ENCODE measurements at places on chromosomes 7 and 10. TPM values are rescaled to one million over a fixed set of nuclear protein-coding genes. Genes with fewer than 3 reads are reported as not detected.

Gene SEPTIN14
- total RNA-seq = not detected

Gene C1QL3
- not detected for total RNA-seq

Gene STOX1
- 0.24 TPM for total RNA-seq

Gene CCDC136
- 13.3 TPM for total RNA-seq

Gene TDRD1
- 0.48 TPM for total RNA-seq

Gene PTF1A
- total RNA-seq = not detected

Gene AGMO
- total RNA-seq = 1.3 TPM

Gene PTPRE
- total RNA-seq = 37.9 TPM

Gene C7orf57
- not detected for total RNA-seq

Gene CUZD1
- 0.48 TPM for total RNA-seq

Gene GNAI1
- total RNA-seq = 53.7 TPM

Gene TFEC
- total RNA-seq = 13.5 TPM

Gene INSYN2A
- total RNA-seq = 0.33 TPM

Gene IGFBP3
- 147 TPM for total RNA-seq

Gene VGF
- not detected for total RNA-seq

Gene WDFY4
- 13.2 TPM for total RNA-seq

Gene RSU1
- 115 TPM for total RNA-seq

Gene CYP3A7
- total RNA-seq = not detected

Gene SORCS1
- 0.37 TPM for total RNA-seq

Gene GRID2IP
- total RNA-seq = not detected
